ENCODE measurements at places on chromosomes 2 and 18.

GRCh38 chr2:46780801-46781445, 134.7 kb downstream of the MCFD2 start:
- peaks cover 1% of the 10 kb centered on the region for H3K27me3 ChIP-seq
- H3K4me3 ChIP-seq: no peak overlapping the region
- peaks cover 10% of the 10 kb centered on the region for H3K36me3 ChIP-seq
- peaks cover 25% of the 10 kb centered on the region for H3K4me1 ChIP-seq

- peaks cover 9% of the 10 kb centered on the region for H3K4me1 ChIP-seq
- no peaks in the 10 kb centered on the region for H3K27me3 ChIP-seq
- no peak overlapping the region for H3K4me3 ChIP-seq
- peaks cover 18% of the 10 kb centered on the region for H3K36me3 ChIP-seq
- no peak overlapping the region for H3K27ac ChIP-seq
- no peak for DNase-seq
Observed at GRCh38 chr2:217387776-217388387, 528.0 kb upstream of the TNP1 start.

- H3K4me1 ChIP-seq: no peaks in the 10 kb centered on the region
- no peak overlapping the region for H3K4me3 ChIP-seq
- DNase-seq: no peak
- H3K27me3 ChIP-seq: no peaks in the 10 kb centered on the region
Observed at GRCh38 chr2:62393293-62393692, 112.7 kb downstream of the TMEM17 start.

DNA sequence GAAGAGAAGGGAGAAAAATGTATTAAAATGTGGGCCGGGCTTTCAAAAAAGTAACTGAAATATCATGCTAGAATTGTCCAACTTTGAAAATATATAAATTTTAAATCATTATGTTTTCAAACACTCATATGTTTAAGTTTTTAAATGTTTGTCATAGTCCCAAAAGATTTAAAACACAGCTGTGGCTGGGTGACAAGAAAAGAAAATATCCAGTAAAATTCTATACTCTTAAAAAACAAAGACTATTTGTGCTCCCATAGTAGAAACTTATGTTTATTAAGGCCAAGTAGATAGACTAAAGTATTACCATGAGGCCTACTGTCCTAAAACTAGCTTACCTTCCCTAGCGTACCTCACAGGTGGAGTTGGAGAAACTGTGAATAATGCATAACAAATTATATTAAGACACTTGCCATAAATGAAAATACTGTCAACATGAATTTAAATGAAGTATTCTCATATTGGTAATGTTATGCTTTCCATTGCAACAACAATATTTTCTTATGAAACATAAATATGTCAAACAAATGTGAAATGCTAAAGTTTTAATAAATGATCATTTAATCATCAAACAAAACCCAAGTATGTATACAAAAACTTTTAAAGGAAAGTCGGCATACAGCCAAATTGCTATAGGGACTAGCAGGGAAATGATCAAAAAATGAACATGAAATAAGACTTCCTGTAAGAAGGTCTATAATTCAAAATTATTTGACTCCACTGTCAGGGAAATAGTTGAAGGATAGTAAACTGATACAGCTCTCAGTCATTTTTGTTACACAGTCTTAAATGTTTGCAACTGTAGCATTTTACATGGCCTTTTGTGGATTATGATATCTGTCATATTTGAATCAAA, 13.4 kb downstream of the MEIS1 start:
- peaks cover 16% of the 10 kb centered on the region for H3K36me3 ChIP-seq
- H3K4me3 ChIP-seq: peak overlapping the region; percentile 88
- H3K27ac ChIP-seq: peak overlapping the region; percentile 98
- H3K27me3 ChIP-seq: no peaks in the 10 kb centered on the region

DNA sequence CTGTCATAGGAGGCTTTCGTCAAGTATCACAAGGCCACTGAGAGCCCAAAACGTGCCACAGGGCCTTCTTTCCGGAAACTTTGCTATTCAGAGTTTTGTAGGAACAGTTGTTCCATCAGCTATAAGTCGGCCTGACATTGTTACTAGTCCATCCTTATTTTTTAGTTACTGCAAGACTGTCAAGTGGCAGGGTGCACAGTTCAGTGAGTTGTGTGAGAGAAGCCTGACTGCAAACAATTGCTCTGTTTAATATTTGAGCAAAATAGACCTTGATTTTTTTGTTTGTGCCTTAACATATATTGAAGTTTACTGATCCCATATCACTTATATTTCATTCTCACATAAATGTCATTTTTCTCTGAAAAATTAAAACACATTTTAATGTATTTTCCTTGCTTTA, 110.1 kb downstream of the GALNT1 start:
- H3K4me1 ChIP-seq: peaks cover 8% of the 10 kb centered on the region
- H3K4me3 ChIP-seq: no peak overlapping the region
- H3K27me3 ChIP-seq: no peaks in the 10 kb centered on the region
- H3K36me3 ChIP-seq: peaks cover 11% of the 10 kb centered on the region

- DNase-seq: no peak
- no peak overlapping the region for H3K27ac ChIP-seq
- no peaks in the 10 kb centered on the region for H3K36me3 ChIP-seq
Observed at GRCh38 chr18:73638709-73639108, 508.9 kb downstream of the FBXO15 start.

- H3K4me3 ChIP-seq: no peak overlapping the region
- peaks cover 46% of the 10 kb centered on the region for H3K4me1 ChIP-seq
- no peak for DNase-seq
- no peak overlapping the region for H3K27ac ChIP-seq
Observed at GRCh38 chr2:46722142-46722541, 193.5 kb downstream of the MCFD2 start.

DNA sequence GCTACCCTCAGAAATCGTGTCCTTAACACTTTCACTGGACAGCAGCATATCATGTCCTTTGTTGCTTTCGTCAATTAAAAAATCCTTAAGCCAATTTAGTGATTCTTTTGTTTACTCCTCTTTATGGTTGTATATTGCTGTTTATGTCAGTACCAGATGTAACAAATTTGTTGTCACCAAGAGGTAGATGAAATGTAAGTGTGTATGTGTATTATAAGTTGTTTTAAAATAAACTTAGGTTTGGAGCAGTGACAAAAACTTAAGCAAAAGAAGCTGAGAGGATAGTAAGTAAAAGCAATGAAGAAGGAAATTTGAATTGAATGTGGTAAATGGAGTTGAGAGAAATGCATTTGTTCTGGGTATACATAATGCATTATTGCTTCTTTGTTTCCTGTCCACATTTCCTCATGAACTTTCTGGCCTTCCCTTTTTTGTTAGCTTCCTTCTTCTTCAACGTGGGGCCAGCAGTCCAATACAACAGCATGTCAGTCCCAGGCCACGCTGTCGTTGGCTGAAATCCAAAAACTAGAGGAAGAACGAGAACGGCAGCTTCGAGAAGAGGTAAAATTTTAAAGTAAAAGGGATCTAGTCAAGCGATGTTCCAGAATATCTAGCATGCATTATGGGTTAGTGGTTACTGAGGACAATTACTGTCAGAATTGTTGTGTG, 30.5 kb upstream of the SNORC start:
- peaks cover 38% of the 10 kb centered on the region for H3K36me3 ChIP-seq
- no peak overlapping the region for H3K4me3 ChIP-seq
- peaks cover 9% of the 10 kb centered on the region for H3K4me1 ChIP-seq
- H3K27me3 ChIP-seq: no peaks in the 10 kb centered on the region
- peak overlapping the region; percentile 15 for H3K27ac ChIP-seq
